ENCODE measurements at places on chromosomes 12 and 14.

GRCh38 chr12:31589598-31589903 is 1.4 kb downstream of the DENND5B start:
- no peak for DNase-seq

- DNase-seq: no peak
Observed at GRCh38 chr12:48958049-48958388, 732 bp upstream of the ARF3 start.

DNA sequence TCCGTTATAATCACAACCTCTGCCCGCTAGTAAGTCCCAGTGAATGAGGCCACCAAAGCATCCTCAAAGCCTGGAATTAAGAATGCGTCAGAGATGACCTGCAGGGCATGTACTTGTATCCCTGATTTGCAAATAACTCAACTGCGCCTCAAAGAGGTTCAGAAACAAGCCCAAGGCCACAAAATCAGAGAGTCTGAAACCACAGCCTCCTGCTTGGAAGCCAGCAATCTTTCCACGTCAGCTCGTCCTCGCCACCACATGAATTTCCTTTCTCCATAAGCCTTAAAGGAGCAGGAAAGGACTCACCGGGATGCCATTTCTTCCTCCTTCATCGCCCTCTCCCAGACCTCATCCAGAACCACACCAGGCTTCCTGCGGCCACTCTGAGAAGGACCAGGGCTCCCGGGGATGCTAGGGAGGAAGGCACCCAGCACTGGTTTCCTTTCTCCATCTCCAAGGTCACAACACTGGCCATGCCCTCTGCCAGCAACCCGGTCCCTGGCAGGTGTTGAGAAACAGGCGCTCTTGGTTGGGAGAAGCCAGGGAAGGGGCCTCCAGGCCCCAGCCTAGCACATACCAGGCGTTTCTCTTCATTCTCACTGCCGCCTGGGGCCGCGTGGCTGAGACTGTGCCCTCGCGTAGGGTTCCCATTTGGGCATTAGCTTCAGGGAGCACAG is 191.2 kb upstream of the DIO3 start:
- DNase-seq: no peak

GRCh38 chr14:96489327-96489726 is 12.9 kb upstream of the PAPOLA start:
- DNase-seq: no peak

GRCh38 chr12:89352242-89352491 is 134 bp downstream of the DUSP6 start:
- DNase-seq: no peak

DNA sequence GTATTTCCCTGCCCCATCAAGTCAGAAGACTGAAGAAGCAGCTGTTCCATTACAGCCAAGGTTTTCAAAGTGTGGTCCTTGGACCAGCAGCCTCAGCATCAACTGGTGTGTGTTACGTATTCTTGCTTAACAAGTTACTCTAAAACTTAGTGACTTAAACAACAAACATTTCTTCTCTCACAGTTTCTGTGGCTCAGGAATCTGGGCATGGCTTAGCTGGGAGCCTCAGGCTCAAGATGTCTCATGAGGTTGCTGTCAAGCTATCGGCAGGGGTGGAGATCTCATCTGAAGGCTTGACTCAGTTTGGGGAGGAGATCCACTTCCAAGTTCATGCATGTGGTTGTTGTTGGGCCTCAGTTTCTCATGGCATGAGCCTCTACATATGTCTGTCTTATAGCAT is 174.5 kb downstream of the KTN1 start:
- DNase-seq: no peak

DNA sequence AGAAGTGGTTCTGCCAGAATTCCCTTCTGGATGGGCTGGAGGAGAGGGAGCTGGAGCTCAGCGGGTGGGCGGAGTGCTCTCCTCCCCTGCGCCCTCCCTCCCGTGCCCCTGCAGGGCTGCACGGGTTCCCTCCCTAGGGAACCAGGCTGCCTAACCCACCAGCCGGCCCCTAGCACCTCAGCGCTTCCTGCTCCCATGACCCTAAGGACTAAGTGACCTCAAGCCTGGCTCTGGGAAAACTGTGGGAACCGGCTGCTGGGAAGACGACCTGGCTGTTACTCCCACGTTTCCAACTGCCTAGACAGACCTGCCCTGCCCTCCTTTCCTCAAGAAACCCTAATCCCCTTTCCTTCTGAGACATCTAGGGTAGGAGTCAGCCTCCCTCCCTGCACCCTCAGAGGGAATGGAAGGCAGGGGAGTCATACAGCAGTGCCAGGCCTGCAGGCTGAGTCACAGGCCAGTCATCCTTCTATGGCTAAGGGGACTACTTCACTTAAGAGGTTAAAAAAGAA is 31.5 kb downstream of the SLC6A12 start:
- no peak for DNase-seq

- no peak for DNase-seq
Observed at GRCh38 chr12:79455286-79455685, 235.5 kb downstream of the PAWR start.

- no peak for DNase-seq
Observed at GRCh38 chr12:118271183-118271582, 101.5 kb downstream of the TAOK3 start.

DNA sequence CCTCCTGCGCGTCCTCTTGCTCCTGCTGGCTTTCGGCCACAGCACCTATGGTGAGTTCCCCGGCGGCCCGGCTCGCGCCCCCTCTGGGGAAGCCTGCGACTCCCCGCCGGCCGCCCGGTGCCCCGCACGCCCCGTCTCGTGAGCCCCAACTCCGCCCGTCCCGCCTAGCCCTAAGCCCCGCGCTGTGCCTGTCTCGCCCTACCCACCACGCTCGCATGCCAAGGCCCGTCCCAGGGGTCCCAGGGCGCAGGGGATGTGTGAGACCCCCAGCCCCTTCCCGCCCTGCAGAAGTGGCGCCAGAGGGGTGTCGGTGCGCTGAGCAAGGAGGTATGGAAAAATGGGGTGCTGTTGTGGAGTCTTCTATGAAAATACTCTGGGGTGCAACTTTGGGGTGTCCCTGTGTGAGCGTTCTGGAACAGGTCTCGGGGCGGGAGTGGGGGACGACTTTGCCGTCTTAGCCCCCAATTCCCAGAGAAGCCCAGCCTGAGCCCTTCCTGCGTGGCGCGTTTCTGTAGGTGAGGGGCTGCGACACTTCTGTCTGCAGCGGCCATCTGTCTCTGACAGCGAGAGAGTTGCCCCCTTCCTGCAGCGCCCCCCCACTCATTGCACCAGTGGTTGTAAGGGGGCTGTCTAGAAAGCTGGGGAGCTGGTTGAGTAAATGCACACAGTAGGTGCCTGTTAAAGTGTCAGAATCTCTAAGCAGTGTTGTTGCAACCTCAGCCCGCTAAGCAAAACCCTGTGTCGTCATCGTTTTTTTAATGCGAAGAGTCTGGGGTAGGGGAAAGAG is 587 bp downstream of the DLK1 start:
- DNase-seq: no peak

DNA sequence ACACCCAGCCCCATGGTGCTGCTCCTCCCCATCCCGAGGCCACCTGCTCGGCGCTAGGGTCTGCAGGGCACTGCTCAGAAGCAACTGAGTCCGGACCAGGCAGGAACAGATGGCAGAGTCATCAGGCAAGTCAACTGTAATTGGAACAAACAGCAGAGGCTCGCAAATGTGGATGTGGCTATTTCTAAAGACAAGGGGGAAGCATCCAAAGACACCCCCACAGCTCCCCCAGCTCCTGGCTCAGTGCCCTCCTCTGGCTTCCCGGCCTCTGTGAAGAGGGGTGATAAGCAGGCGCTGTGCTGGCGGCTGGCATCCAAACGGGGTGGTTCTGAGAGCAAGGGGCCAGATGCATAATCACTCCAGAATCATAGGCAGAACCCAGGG is 125.6 kb downstream of the PIWIL1 start:
- no peak for DNase-seq

- no peak for DNase-seq
Observed at GRCh38 chr14:36751106-36751505, 89.4 kb downstream of the PAX9 start.

GRCh38 chr12:39003541-39004155 is 98.3 kb upstream of the CPNE8 start:
- DNase-seq: no peak

GRCh38 chr12:32755654-32756475 is at the start of gene YARS2:
Gene YARS2 (minus strand): TSS chr12:32755897. CDS start chr12:32755874, 23 bp downstream.
- DNase-seq: peak; percentile 86

GRCh38 chr14:23094666-23095195 is at the start of gene ACIN1:
Gene ACIN1 (minus strand): TSS chr14:23095136. CDS start chr14:23095112, 24 bp downstream.
- peak; percentile 49 for DNase-seq

DNA sequence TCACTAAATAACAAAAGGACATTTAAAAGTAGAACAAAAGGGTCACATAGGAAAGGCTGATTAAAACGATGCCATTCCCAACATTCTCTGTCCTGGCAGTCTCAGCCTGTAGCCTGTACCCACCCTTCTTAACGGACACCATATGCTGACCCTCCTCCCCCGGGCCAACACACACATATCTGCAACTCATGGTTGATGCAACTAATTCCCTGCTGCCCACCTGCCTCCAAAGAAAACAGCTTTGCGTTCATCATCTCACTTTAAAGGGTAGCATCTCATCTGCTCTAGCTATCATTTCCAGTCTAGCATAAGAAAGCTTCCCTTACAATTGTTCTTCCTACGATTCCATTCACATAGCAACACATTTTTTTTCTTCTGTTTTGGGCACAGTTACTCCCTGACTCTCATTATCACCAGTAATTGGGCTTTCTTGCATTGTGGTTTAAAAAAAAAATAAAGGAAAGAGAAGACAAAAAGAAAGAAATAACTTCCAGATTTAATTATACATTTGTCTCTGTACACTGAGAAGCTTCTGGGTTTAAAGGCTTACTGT is 92.9 kb downstream of the KCNC2 start:
- DNase-seq: no peak

DNA sequence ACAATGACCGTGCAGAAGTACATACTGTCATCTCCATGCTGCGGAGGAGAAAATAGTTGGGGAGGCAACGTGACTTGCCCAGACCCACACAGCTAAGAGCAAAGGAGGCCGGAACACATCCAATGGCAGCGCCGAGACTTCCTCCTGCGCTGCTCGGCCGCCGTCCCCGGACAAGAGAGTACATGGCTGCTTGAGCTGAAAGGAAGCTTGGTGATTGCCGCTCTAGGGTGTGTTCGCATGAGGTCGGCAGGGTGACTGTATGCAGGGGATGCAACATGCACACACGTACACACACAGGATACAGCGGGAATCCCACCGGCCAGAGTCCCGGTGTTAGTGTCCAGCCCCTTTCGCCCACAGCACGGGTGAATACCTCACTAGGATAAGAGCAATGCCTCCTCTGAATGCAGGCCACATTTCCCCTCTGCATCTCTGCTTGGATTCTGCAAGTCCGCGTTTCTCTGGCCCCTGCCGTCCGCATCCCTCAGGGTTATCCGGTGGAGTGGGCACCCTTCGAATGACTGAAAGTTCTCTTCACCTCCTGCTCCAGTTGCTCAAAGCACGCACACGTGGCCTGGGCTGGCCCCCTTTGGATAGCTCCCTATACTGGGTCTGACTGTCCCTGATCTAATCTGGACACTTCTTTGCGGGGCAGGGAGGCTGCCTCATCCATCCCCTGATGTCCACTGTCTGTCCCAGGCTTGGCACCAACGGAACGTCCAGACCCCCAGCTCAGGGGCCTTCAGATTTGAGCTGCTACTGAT is 78.8 kb downstream of the GSC start:
- no peak for DNase-seq

DNA sequence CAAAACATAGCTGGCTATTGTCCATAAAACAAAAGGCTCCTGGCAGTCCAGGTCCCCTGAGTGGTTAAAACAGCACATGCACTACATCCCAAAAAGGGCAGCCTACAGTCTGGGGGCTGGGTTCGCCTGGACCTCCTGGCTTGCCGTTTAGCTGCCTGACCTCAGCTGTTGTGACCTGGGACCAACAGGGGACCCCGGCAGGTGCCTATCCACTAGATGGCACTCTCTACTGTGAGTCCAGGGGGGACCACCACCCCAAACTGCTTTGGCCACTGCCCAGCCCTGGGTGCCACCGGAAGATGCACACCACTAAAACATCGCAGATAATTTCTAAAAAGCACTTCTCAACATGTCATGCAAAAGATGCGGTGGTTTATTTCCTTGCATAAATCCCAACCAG is 2.9 kb upstream of the RTL1 start:
- no peak for DNase-seq

GRCh38 chr14:28987516-28987915 is 220.9 kb downstream of the FOXG1 start:
- DNase-seq: no peak

GRCh38 chr14:55600784-55601561 is 21.0 kb downstream of the KTN1 start:
- no peak for DNase-seq

DNA sequence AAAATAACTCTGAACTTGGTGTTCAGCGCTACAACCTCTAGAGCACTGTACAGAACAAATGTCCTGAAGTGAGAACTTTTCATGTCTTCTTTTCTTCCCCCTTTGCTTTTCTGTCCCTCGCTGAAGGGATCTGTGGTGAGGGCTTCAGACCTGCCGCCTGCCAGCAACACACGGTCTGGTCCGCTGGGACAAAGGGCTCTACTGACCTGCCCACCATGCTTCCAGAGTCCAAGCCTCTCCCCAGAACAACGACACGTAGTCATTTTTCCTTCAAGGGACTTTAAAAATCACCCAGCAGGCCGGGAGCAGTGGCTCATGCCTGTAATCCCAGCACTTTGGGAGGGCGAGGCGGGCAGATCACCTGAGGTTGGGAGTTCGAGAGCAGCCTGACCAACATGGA is 140.4 kb downstream of the EFCAB11 start:
- DNase-seq: no peak

GRCh38 chr14:72880820-72881219 is 13.1 kb downstream of the DPF3 start:
- DNase-seq: no peak

DNA sequence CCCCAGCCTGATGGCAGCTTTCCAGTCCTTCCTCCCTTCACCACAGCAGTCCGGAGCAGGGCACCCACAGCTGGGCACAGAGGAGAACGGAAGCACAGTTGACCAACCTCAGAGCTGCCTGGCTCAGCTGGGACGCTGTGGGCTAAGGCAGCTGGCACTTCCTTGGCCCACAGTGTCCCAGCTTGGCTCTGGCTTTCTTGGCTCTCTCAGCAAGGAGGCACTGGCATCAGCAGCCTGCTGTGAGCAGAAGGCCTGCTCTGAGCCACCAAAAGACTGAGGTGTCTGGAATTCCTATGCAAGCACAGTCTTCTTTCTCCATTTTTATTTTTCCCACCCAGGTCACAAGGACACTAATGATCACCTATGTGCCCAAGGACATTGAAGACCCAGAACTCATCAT is 32.6 kb downstream of the NGB start:
- no peak for DNase-seq

GRCh38 chr12:104662203-104662602 is 205.5 kb downstream of the CHST11 start:
- DNase-seq: no peak
